ENCODE measurements at places on chromosomes 7 and 10.

DNA sequence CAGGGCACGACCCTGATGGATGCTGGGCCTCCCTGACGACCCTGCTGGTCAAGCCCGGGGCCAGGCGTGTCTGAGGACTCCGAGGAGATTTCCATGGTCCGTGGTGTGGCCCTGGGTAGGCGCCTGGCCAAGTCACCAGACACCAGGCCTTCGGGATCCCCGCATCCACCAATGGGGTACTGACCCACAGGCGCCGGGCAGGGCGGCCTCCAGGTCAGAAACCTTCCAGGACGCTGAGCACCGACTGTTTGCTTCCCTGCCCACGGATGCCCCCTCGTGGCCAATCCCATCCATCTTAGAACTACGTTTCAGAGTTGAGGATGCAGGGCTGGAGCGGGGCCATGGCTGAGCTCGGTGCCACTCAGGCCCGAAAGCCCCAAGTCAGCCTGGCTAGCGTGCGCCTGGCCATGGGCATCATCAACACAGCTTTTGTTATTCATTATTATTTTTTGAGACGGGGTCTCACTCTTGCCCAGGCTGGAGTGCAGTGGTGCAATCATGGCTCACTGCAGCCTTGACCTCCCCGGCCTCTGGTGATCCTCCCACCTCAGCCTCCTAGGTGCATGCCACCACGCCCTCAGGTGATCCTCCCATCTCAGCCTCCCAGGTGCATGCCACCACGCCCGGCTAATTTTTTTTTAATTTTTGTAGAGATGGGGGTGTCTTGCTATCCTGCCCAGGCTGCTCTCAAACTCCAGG lies 7.1 kb upstream of the AMZ1 start:
- peak; percentile 84 for DNase-seq

- DNase-seq = peak; percentile 89
Measured at GRCh38 chr10:17607603-17608332, 9.4 kb downstream of the HACD1 start.

DNA sequence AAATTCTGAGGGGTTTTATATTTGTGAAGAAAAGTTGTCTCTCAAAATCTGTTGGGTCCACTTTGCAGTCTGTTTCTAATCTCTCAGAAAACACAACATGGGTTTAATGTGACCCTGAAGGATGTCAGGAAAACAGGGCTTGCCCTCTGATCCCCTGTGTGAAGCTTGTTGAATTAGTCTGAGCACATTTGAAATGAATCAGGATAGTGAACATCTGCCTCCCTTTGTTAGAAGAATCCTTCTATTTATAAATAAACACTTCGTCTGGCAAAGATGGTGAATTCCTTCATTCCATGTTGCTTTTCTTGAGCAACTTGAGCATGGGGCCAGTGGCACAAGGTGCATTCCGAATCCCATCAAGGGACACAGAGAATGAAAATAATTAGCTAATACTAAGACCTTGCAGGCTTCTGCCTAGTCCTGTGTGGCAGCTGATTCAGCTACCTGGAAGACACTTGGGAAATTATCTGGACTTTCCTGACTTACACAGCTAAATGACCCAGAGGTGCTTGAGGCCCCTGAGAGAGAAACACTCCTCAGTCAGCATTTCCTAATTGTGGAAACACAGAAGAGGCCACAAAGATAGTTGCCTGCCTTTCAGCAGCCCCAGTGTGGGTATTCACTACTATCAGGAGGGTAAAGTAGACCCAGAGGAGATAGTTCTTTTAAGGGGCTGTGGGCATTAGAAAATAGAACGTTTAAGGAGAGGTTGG lies 305.5 kb downstream of the C7orf25 start:
- no peak for DNase-seq

- DNase-seq = no peak
Measured at GRCh38 chr7:77879272-77879671, 80.7 kb downstream of the PHTF2 start.

GRCh38 chr7:152313831-152314604 lies 121.8 kb downstream of the KMT2C start:
- DNase-seq = peak; percentile 93

DNA sequence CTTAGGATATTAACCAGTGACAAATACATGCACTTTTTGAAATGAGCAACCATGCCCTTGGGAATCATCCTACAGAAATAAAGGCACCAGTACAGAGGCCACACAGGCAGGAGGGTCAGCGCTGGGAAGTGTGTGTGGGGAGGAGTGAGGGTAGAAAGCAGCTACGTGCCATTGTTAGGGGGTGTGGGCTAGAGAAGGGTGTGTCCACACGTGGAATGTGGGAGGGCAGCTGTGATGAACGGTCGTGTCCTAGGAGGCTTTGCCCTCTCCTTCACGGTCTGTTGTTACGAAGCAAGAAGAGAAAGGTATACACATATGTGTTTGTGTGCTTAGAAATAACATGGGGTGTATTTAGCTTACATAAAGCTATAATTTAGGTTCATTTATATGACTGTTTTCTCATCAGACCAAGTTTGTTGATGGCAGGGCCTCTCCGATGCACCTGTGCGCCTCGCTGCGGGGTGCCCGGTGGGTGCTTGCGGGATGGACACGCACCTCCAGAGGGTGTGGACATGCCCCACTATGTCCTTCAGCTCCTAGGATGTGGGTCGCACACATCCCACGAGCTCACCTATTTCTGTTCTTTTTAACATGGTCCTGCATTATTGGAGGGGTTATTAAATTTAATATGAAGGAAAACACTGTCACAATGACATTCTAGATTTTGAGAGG lies 16.9 kb upstream of the GET4 start:
- no peak for DNase-seq

DNA sequence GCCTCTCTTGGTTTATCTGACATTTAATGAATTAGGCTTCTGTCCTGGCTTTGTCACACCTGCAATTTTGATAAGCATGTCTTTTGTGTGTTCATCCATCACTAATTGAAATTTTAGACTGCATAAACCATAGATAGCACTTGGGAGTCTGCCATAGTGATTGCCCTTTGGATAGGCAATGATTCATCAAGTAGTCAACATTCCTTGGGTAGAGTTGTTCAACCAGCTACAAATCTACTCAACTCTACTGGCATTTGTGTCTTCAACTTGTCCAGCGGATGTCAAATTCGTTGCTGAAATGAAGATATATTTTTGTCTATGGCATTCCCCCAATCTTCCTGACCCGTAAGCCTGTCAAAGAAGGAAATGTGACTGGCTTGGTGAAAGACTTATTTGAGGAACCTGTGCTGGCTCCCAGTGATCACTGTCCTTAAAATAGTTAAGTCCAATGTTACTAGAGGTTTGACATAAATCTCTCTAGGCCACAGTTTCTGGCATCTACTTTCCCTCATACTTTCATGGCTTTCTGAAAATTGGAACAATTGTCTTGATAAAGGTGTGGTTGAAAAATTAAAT lies 33.7 kb upstream of the CREB5 start:
- no peak for DNase-seq

DNA sequence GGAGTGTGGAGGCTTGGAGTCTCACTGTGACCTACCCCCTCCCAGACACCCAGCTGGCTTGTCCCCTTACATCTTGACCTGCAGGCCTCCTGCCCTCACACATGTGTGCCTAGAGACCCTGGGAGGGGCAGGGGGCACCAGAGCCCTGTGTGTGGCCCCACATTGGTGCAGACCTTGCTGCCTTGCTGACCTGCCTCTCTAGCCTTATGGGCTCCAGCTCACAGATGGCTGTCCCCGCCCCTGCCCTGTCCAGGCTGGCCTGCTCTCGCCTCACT lies 9.4 kb downstream of the ADAMTS14 start:
- DNase-seq = no peak

DNA sequence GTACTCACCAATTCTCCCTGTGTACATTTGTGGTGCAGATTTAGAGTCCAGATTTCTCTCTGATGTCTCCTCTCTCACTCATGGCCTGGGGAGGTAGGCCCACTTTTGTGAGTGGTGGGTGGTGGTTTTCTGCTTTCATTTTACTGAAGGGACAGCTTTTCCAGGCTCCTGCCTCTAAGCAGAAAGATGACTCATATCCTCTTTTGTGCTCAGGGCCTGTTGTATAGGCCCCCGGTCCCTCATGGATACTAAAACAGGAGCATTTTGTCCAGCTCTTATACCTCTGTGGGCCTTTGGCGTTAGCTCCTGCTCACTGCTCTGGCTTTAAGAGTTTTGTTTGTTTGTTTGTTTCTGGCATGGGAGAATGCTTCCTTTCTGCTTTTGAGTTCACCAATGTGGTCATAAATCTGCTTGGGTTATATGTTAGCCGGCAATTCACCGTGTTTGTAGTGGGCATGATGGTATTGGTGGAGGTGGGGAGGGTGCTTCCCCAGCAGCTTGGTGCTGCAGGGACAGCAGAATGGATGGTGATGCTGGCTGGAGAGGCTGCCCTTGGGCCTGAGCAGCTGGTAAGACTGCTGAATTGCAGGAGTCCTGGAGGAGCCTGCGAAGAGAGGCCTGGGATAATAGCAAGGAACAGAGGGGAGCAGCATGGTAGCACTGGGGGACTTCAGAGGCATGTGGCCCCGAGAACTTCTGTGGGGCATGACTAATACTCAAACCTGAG lies 468.7 kb downstream of the RPS24 start:
- no peak for DNase-seq

- DNase-seq = no peak
Measured at GRCh38 chr7:155161690-155162089, 91.6 kb downstream of the HTR5A start.

DNA sequence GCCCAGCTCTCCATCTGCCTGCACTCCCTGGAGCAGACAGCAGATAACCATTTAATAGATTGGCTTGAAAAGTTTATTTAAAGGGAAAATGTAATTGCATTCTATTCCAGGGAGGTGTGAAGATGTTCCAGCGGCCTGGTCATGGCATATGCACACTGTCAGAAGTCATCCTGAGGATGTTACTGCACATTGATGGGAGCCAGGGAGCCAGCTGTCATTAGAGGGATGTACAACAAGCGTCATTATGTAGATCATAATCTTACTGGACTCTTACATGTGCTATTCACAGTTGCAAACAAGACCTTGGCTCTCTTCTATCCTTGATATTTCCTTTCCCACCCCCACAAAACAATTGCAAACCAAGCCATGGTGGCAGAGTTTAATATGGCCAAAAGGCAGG lies 65.4 kb downstream of the FAM204A start:
- no peak for DNase-seq

DNA sequence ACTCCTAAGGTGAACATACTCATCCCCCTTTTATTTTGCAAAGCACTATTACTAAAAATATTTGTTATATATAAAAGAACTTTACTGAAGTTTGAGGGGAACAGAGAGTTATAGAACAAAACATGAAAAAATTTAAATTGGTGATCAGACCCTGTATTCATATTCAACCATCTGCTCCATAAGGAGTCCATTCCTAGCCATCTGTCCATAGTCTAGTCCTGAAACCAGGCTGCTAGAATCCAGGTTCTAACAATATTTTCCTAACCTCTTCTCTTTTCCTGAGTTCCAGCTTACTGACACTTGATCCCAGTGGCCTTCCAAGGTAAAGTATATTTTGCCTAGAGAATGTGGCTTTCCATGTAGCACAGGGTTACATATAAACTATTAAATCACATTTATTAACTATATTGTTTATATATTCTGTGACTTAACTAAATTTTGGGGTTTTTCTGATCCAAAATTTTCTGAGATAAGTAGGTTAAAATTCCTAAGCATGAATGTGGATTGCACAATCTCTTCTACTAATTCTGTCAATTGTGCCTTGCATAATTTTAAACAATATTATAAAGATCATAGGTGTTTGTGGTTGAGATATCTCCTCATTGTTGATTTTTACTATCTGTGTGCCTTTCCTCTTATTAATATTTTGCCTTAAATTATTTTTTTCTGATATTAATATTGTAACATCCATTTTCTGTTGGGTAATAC lies 137.6 kb upstream of the MAGI2 start:
- DNase-seq = no peak

DNA sequence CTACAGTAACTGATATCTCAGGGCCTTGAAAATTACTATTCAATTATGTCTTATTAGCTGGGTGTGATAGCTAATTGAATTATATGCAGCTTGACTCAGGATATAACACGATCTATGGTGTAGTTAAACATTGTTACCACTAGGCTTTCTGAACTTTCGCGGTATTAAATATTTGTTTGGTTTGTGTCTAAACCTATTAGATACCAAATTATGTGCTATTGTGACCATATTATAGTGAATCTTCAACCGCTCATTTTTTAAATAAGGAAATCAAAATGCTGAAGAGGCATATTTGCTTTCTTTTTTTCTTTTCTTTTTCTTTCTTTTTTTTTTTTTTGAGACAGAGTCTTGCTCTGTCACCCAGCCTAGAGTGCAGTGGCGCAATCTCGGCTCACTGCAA lies 99.3 kb upstream of the RSU1 start:
- DNase-seq = no peak

- no peak for DNase-seq
Measured at GRCh38 chr10:102701272-102701671, 12.9 kb downstream of the ARL3 start.

GRCh38 chr10:17227367-17228090 lies 512 bp upstream of the VIM start:
- peak; percentile 76 for DNase-seq

GRCh38 chr10:13839430-13839990 lies 252.7 kb downstream of the PRPF18 start:
- no peak for DNase-seq

DNA sequence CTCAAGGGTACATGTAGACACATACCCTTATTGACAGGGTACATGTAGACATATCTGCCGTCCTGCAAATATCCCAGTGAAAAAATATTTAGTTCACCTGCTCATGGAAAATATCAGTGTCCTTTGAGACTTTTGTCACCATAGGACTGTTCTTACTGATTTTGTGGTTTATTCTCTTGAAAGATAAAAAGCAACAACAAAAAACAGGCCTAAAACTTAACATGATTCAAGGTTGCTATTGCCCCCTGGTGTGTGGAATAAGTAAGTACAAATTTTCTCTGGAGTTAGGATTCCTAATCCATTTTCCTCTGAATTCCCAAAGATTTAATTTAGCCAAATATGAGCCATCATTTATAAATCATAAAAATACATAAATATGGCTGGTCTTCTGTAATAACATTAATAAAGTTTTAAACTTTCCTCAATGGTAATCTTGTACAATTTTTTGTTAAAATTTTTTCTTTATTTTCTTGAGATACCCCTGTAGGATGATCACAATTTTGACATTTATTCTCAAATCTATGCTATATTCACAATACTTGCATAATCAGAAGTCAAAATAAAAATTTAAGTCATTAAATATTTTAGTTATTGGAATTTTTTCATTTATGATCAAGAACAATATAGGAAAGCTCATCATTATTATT lies 741.4 kb upstream of the POT1 start:
- DNase-seq = peak; percentile 69

DNA sequence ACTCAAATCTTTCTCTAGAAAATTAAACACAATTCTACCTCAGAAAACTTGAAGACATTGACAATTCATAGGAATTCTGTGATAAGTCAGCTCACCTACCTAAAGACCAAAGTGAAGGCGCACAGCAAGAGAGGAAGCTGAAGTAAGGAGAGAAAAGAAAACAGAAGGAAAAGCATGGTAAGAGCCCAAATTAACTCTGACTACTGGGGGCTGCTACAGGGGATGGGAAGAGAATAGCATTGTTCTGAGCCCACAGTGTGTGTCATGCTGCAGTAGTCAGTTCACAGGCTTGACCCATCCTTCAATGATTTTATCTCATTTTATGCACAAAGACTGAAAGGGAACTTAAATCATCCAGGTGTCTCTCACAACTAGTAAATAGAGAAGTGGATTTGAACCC lies 111.3 kb downstream of the PTEN start:
- no peak for DNase-seq

- DNase-seq = no peak
Measured at GRCh38 chr7:128781851-128782250, 6.3 kb upstream of the OPN1SW start.
